Body of pancreas (tissue), 4 donors: ENCODE measurements at places on chromosomes 12 and 14. TPM values are rescaled to one million over a fixed set of nuclear protein-coding genes. Genes with fewer than 3 reads are reported as not detected.
A peak's percentile ranks its signal among the peaks of the same experiment; 100 is the strongest.

The AVPR1A gene
- total RNA-seq: 1.8 TPM

The IGFBP6 gene
- 154 TPM for total RNA-seq

The TMX1 gene
- total RNA-seq: 15.5 TPM

The INHBE gene
- not detected for total RNA-seq

The TPH2 gene
- not detected for total RNA-seq

The C12orf50 gene
- not detected for total RNA-seq

The SLC38A6 gene
- total RNA-seq: 9.3 TPM

The ITGA5 gene
- 28.5 TPM for total RNA-seq

The MMP17 gene
- total RNA-seq: 6.7 TPM

- no peaks in the 10 kb centered on the region for H3K36me3 ChIP-seq
- H3K27me3 ChIP-seq: no peaks in the 10 kb centered on the region
- H3K4me1 ChIP-seq: no peaks in the 10 kb centered on the region
- no peak overlapping the region for H3K4me3 ChIP-seq
- H3K27ac ChIP-seq: no peak overlapping the region
- no peak for DNase-seq
These were observed 21.7 kb upstream of the P2RX4 start for GRCh38 chr12:121188227-121188626.

- DNase-seq: no peak
- no peak overlapping the region for H3K27ac ChIP-seq
- H3K4me1 ChIP-seq: no peaks in the 10 kb centered on the region
- no peaks in the 10 kb centered on the region for H3K27me3 ChIP-seq
- no peaks in the 10 kb centered on the region for H3K36me3 ChIP-seq
These were observed 13.7 kb upstream of the FGF23 start for GRCh38 chr12:4393211-4393610.

- no peaks in the 10 kb centered on the region for H3K36me3 ChIP-seq
- no peaks in the 10 kb centered on the region for H3K27me3 ChIP-seq
- no peak overlapping the region for H3K4me3 ChIP-seq
- no peaks in the 10 kb centered on the region for H3K4me1 ChIP-seq
- no peak overlapping the region for H3K27ac ChIP-seq
These were observed 877.7 kb downstream of the SLC6A15 start for GRCh38 chr12:84034871-84035270.

- H3K36me3 ChIP-seq: no peaks in the 10 kb centered on the region
- peaks cover 12% of the 10 kb centered on the region for H3K4me1 ChIP-seq
- H3K27me3 ChIP-seq: no peaks in the 10 kb centered on the region
- no peak overlapping the region for H3K4me3 ChIP-seq
These were observed 30.4 kb upstream of the BCAT1 start for GRCh38 chr12:24979329-24979728.

GRCh38 chr12:124953689-124954405 lies 35.1 kb downstream of the DHX37 start:
- H3K4me3 ChIP-seq: no peak overlapping the region
- H3K36me3 ChIP-seq: peaks cover 4% of the 10 kb centered on the region
- no peak overlapping the region for H3K27ac ChIP-seq
- H3K27me3 ChIP-seq: no peaks in the 10 kb centered on the region
- H3K4me1 ChIP-seq: no peaks in the 10 kb centered on the region

GRCh38 chr12:107526555-107527180 lies 158.9 kb upstream of the PWP1 start:
- DNase-seq: no peak
- no peaks in the 10 kb centered on the region for H3K4me1 ChIP-seq
- no peaks in the 10 kb centered on the region for H3K36me3 ChIP-seq
- H3K4me3 ChIP-seq: no peak overlapping the region
- no peaks in the 10 kb centered on the region for H3K27me3 ChIP-seq
- no peak overlapping the region for H3K27ac ChIP-seq

DNA sequence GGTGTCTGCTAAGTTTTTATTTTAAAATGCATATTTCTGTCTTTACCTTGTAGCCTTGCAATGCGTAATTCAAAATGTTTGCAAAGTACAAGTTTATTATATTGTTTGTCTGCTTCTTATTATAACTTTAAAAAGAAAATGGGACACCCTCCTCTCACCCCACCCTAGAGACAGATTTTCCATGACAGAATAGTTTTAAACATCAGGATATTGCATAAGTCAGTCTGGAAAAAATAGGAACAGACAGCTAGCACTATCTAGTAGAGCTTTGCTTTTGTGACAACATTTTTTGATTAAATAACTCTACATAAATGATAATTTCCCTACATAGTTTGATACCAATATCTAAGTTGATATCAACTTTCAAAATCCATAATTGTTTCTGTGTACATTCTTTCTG lies 71.3 kb downstream of the PDE3A start:
- H3K36me3 ChIP-seq: no peaks in the 10 kb centered on the region
- no peak overlapping the region for H3K4me3 ChIP-seq

GRCh38 chr12:30973175-30973574 lies 46.6 kb downstream of the TSPAN11 start:
- no peaks in the 10 kb centered on the region for H3K4me1 ChIP-seq
- no peak for DNase-seq
- no peak overlapping the region for H3K4me3 ChIP-seq
- no peaks in the 10 kb centered on the region for H3K27me3 ChIP-seq
- no peak overlapping the region for H3K27ac ChIP-seq

- no peak overlapping the region for H3K4me3 ChIP-seq
- no peaks in the 10 kb centered on the region for H3K36me3 ChIP-seq
- H3K27ac ChIP-seq: no peak overlapping the region
- no peak for DNase-seq
These were observed 81.5 kb upstream of the KCNA1 start for GRCh38 chr12:4828176-4828575.

- DNase-seq: no peak
- H3K36me3 ChIP-seq: no peaks in the 10 kb centered on the region
- no peaks in the 10 kb centered on the region for H3K27me3 ChIP-seq
These were observed 529.6 kb upstream of the TBX3 start for GRCh38 chr12:115213538-115214016.

DNA sequence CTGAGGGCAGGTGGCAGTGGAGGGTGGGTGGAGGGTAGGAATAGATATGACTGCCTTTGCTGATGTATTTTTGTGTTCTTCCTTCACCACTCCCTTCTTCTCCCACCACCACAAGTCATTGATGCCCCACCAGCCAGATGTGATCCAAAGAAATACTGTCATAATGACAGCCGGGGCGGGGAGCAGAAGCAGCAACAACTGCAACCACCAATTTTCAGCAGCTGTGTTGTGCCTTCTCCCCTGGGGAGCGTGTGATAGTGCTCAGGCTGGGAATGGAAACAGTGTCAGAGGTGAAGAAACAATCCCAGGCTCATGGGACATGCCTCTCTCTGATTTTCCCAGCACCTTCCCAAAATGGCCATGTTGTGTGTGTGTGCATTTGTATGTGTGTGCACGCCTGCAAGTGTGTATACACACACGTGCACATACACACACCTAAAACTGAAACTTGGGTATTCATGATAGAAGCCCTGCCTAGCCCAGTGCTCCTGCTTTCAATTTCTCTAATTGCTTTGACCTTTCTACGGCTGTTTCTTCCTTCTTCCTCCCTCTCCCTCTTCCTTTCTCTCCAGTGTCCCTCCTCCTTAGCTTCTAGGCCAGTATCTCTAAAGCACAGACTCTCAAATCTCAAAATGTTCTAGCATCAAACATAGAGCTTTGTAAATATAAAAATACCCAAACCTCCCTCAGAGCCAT lies 299.2 kb upstream of the FKBP4 start:
- H3K36me3 ChIP-seq: no peaks in the 10 kb centered on the region
- H3K27me3 ChIP-seq: no peaks in the 10 kb centered on the region
- H3K4me1 ChIP-seq: no peaks in the 10 kb centered on the region
- H3K27ac ChIP-seq: no peak overlapping the region
- H3K4me3 ChIP-seq: no peak overlapping the region

GRCh38 chr14:105322791-105323556 lies 8.4 kb downstream of the PACS2 start:
- H3K27me3 ChIP-seq: no peaks in the 10 kb centered on the region
- H3K4me3 ChIP-seq: no peak overlapping the region
- no peak for DNase-seq
- no peak overlapping the region for H3K27ac ChIP-seq
- no peaks in the 10 kb centered on the region for H3K36me3 ChIP-seq
- H3K4me1 ChIP-seq: peaks cover 40% of the 10 kb centered on the region

DNA sequence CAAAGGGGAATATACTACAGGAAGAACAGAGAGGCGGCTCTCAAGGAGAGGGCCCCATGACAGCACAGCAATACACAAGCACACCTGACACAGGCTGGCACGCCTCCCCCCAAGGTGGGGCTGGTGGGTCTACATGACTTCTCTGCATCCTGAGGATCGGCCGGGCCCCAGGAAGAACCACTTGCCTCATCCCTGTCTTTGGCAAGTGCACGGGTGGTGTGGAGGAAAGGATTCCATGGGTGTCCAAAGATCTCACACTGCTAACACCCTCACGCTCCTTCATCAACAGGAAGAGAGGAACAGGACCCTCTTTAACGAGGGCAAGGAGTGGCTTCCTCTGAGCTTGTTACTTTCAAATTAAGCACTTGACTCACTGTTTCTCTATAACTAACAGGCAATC lies 7.3 kb downstream of the VAMP1 start:
- DNase-seq: no peak
- peaks cover 12% of the 10 kb centered on the region for H3K36me3 ChIP-seq
- no peaks in the 10 kb centered on the region for H3K27me3 ChIP-seq

DNA sequence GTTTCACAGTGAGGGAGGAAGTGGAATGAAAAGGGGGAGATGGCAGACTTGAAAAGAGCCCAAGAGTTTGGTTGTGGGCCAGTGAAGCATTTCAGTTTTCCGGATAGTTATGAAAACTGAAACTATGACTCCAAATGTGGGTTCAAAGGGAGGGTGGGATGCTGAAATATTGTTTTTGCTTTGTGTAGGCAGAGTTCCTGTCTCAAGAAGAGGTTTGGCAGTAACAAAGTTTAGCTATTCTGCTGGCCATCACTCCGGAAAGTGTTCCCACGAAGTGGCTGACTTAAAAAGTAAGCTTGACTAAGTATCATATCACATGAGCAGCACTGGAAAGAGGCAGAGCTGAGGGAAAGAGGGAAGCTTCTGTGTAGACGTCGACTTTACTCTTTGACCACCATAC lies 85.2 kb downstream of the CAND1 start:
- no peak overlapping the region for H3K4me3 ChIP-seq
- no peaks in the 10 kb centered on the region for H3K36me3 ChIP-seq
- no peak overlapping the region for H3K27ac ChIP-seq
- no peak for DNase-seq
- peaks cover 15% of the 10 kb centered on the region for H3K4me1 ChIP-seq

- no peak overlapping the region for H3K4me3 ChIP-seq
- H3K27me3 ChIP-seq: no peaks in the 10 kb centered on the region
- H3K27ac ChIP-seq: no peak overlapping the region
- no peaks in the 10 kb centered on the region for H3K4me1 ChIP-seq
- H3K36me3 ChIP-seq: peaks cover 8% of the 10 kb centered on the region
These were observed 113.1 kb downstream of the TRAFD1 start for GRCh38 chr12:112238441-112238840.

DNA sequence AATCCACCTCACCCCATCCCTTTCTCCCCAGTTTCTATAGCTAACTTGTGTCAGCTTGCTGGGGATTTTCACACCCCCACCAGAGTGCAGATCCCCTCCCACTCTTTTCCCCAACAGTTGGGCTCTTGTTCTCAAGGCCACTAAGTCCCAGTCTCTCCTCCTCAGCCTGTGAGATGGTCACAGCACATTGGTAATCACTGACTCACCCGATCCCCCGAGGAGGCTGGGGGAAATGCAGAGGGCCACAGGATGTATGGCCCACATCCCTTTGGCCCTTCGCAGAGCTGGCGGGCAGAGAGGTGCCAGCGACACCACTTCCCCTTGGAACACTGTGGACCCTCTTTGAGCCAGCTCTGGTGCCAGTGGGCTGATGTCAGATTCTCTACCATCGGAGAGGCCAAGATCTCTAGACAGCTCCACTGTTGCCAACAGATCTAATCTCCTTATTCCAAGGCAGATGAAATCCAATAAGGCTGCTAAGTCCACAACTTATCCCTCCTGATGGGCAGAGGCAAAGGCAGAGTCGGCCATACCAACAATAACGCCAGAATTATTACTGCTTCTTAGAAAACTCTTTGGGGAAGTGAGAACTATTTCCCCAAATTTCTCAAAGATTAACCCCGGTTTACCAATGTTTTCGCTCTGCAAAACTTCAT lies 1.6 kb downstream of the FMNL3 start:
- peaks cover 4% of the 10 kb centered on the region for H3K4me1 ChIP-seq
- DNase-seq: peak; percentile 9
- H3K27me3 ChIP-seq: no peaks in the 10 kb centered on the region
- H3K36me3 ChIP-seq: no peaks in the 10 kb centered on the region
- H3K4me3 ChIP-seq: no peak overlapping the region

- H3K27me3 ChIP-seq: no peaks in the 10 kb centered on the region
- H3K4me3 ChIP-seq: no peak overlapping the region
- H3K36me3 ChIP-seq: no peaks in the 10 kb centered on the region
- peak; percentile 63 for DNase-seq
- peak overlapping the region; percentile 86 for H3K27ac ChIP-seq
These were observed 132.2 kb upstream of the HIF1A start for GRCh38 chr14:61563162-61563511.

DNA sequence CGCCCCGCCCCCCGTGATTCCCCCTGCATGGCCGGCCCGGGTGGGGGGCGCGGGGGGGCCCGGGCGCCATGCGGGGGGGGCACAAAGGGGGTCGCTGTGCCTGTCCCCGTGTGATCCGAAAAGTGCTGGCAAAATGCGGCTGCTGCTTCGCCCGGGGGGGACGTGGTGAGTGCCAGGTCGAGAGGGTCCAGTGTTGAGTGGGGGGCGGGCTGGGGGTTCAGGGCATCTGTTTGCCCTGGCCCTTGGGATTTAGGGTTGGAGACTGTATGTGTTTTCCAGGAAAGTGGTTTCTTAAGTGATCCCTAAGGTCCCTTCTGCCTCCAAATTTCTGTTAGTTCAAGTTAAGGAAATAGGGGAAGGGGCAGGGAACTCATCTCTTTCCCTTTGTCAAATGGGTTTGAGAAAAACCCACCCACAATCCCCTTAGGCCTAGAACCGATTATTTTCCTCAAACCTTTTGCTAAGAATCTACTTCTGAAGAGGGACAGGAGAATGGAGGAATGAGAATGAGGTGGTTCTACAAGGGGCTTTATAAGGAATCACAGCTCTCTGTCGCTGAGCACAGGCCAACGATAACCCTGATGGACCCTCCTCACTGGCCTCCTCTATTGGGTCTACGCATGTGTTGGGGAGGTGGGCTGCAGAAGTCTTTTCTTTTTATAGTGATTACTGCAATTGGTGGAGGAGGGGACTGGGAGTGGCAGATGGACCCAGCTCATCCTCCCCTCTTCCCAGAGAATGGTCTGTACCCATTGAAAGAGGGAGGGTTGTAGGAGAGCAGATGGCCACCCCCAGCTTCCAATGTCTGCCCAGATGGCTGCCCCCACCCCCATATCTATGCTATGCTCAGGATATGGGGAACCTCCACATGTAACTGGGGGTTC lies 834 bp downstream of the ARHGEF25 start:
- peaks cover 22% of the 10 kb centered on the region for H3K4me1 ChIP-seq
- no peak for DNase-seq
- peak overlapping the region; percentile 59 for H3K4me3 ChIP-seq
- no peaks in the 10 kb centered on the region for H3K27me3 ChIP-seq
- no peaks in the 10 kb centered on the region for H3K36me3 ChIP-seq
